PC-3 (cell line): ENCODE measurements at places on chromosomes 3 and 15. TPM values are rescaled to one million over a fixed set of nuclear protein-coding genes. Genes with fewer than 3 reads are reported as not detected.
A peak's percentile ranks its signal among the peaks of the same experiment; 100 is the strongest.

- H3K27me3 ChIP-seq = peaks cover 32% of the 10 kb centered on the region
- H3K36me3 ChIP-seq = no peaks in the 10 kb centered on the region
- DNase-seq = no peak
- no peak overlapping the region for H3K4me3 ChIP-seq
Observed at GRCh38 chr3:88410259-88410658, 260.5 kb downstream of the C3orf38 start.

BLM gene
- total RNA-seq = 10.3 and 18.7 TPM in 2 replicates

DNA sequence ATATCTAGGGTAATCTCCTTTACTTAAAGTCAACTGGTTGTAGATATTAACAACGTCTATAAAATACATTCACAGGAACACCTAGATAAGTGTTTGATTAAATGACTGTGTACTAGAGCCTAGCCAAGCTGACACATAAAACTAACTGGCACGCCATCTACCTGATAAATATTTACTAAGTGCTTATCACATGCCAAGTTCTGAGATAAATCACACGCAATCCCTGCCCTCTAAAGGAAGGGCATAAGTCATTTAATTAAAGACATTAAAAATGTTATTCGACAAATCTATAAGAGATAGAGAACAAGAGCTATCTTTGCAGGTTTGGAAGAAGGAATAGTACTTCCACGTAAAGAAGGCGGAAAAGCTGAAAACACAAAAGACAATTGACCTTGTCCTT, 11.1 kb upstream of the MB21D2 start:
- peak overlapping the region; percentile 79 for H3K27ac ChIP-seq
- H3K4me3 ChIP-seq = no peak overlapping the region
- H3K36me3 ChIP-seq = no peaks in the 10 kb centered on the region
- no peaks in the 10 kb centered on the region for H3K27me3 ChIP-seq
- peaks cover 40% of the 10 kb centered on the region for H3K4me1 ChIP-seq

MUC20 gene
- 0.69 and 2.2 TPM in 2 replicates for total RNA-seq
